ENCODE measurements at places on chromosomes 1 and 21.

DNA sequence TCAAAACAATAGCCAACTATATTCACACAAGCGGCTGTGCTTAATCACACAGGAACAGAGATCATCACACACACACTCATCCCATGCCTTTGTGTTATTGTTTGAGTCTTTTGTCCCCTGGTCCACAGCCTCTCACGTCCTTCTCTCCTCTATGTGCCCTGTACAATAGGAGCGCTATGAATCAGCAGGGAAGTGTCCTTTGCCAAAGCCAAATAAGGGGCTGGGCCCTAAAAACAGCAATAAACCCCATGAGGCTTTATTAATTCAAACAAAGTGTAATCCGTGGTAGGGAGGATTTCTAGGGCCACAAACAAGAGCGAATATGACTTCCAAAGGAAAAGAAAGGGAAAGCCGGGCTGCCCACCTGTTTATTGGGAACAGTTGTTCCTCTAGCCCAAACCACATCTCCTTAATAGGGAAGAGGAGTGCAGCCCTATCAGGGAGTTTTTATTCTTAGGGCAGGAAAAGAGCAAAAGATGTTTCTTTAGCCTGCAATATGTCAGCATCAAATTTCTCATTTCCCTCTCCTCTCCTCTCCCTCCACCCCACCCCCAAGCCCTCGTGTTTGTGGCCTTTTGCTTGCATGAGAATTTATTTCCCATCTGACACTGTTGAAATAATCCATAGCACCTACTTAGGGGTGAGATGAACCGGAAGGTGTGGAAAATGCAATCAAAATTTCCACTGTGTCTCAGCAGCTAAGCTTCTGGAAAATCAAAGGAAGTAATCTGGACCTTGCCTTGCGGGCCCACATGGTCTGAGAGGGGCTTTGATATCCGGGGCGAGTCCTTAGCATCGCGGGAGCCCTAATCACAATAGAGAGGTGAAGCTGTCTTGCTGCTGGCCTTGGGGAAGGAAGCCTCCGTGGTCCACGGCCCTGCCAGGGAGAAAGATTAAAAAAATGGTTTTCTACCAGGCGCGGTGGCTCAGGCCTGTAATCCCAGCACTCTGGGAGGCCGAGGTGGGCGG, 45.3 kb upstream of the ITPKB start:
- no peak for DNase-seq

- peak; percentile 85 for DNase-seq
Measured at GRCh38 chr1:16905110-16905867, 9.5 kb downstream of the RNU1-2 start.

DNA sequence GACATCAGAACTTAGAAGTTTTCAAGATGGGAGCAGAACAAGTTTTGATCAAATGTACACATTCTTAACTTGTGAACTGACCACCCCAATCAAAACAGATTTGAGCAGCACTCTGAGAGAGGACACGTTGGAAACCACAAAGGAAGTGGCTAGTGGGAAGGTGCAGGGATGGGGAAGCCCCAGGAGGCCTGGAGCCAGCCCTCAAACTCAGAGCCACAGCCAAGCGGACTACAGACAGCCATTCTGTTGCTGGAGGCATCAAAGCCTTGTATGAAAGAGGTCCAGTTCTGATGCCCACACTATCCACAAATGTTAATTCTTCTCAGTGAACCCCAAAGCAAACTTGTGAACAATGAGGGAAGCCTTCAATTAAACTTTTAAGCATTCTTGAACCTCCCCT, 143.6 kb upstream of the RAB4A start:
- peak; percentile 63 for DNase-seq

DNA sequence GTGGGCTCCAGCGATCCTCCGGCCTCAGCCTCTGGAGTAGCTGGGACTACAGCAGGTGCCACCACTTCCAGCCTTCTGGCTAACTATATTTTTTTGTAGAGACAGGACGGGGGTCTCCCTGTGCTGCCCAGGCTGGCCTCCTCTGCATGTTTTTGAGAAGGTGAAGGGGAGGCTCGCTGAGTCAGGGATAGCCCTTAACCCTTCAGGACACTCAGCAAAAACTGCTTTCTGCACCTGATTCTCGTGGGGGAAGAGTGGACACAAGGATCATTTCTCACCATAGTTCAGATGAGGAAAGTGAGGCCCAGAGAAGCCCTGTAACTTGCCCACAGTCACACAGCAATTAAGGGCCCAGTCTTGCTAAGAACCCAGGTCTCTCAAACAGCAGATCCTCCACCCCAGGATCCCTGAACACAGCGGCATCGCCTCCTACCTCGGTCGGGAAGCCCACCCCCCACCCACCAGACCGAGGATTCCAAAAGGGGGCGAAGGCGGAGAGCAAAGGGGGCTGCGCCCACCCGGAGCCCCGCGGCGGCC, 1.3 kb downstream of the FGR start:
- no peak for DNase-seq

DNA sequence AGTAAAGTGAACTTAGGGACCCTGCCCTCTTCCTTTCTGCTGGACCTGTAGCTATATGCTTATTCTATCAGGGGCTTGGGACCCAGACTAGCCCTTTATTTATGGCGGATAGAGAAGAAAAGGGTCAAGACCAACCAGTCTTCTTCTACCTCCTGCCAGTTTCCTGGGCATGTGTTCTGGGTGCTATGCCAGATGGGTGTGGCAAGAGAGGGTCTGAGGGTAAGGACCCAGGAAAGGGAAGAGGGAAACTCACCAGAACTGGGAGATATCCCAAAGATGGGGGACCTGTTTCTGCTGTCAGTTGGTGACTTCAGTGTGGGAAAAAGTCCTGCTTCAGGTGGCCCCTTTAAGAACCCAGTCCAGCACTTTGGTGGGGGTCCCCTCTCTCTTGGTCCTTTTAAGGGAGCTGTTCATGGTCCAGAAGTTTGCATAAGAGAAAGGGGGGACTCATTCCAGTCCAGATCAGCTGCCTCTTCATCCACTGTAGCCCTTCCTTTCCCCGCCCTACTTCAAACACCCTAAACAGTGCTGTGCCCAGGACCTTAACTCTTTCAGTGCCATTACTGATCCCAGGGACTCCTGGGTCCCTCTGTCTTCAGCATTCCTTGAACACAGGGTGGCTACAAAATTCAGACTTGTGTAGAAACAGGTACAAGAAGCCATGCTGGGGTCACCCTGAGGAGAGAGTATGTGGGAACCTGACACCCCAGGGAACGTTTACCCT, 18.4 kb downstream of the SSR2 start:
- DNase-seq: no peak

DNA sequence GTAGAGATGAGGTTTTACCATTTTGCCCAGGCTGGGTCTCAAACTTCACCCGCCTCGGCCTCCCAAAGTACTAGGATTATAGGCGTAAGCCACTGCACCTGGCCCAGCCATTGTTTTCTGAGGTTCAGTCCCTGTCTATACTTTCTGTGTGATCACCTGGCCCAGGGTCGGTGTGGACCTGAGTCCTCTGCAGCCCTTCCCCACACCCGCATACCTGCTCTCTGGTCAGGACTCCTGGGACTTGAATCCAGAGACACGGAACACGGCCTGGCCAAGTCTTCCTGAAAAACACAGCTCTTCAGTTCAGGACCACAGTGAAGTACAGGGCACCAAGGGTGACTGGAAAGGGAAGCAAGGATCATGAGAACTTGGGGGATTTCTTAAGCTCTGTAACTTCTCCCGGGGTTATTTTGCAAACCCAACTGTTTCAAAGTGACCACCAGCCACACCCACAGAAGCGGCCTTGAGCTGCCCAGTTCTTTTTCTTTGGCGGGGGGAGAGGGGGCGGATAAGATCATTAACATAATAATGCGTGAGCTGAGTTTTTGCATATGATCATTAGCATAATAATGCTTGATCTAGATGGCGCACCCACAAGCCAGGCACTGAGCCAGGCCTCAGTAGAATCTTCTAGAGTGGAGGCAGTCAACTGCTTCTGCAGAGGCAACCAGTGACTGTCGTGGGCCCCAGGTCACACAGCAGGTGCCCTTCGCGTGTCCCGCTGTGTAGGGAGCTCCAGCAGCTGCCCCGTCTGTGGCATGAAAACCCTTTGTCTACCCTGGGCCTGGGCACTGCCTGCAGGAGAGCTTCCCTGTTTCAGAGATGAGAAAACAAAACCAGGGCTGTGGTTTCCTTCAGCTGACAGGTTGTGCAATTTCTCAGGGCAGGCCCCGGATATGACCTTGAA, 1.7 kb upstream of the NADK start:
- peak; percentile 90 for DNase-seq

GRCh38 chr21:40625991-40626390, 221.0 kb downstream of the DSCAM start:
- no peak for DNase-seq

GRCh38 chr1:114746450-114747121, 11.2 kb downstream of the CSDE1 start:
- DNase-seq: peak; percentile 71

Measured in activated CD4-positive, alpha-beta T cell treated with anti-CD3 and anti-CD28 coated beads, Interleukin-10, Interleukin-2, amounts not matched to agents 100 ng/mL and 50 ng/mL, durations not matched to agents 16 hours and 8 hours (primary cell).